Mucosa of gallbladder (tissue), 1 donor: ENCODE measurements at places on chromosomes 7 and 10. TPM values are rescaled to one million over a fixed set of nuclear protein-coding genes. Genes with fewer than 3 reads are reported as not detected.

- DNase-seq: no peak
Observed at GRCh38 chr10:128576336-128576735, 450.1 kb upstream of the MKI67 start.

GRCh38 chr7:123749537-123749857 lies 694 bp upstream of the WASL start:
- DNase-seq: no peak

DNA sequence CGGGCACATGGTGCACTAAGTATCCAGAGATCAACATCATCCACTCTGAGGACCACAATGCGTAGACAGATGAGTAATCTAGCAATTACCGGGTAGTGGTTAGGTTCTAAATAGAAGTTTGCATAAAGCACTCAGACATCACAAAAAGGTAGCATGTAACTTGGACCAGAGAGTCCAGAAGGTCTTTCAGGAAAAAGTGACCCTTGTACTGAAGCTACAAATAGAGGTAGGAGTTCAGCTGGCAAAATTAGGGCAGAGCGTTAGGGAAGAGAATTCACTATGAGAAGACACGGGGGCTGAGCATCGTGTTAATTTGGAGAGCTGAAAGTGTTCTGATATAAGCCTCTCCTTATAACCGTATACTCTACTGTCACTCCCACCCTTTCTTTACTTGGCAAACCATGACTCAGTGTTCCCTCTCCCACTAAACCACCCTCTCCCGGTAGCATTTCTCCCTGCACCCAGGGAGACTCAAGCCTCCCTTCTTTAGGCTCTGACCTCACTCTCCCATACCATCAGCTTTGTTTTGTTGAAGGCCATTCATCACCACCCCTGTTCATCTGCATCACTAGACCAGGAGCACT lies 222.2 kb upstream of the FZD1 start:
- no peak for DNase-seq

DNA sequence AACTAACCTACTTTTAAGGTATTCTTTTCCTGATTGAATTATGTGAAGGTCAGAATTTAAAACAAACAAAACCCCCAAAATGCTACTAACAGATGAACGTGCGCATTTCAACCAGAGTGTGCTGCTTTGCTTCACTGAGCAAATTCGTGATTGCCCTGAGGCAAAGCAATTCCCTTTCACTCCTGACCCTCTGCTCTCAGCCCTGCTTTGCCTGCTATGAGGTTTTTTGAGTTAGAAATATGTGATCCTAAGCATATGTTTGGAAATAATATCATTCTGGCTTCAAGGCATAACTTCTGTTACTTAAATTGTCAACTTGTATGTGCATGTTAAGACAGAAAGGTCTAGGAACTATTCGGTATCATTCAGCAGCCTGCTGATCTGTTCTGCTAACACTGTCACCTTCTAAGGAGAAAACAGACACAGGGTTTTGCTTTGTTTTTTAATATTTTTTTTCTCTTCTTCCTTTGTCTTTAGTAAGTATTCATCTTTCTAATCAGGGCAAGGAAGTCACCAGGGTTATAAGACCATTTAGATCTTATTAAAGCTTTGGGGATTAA lies 124.2 kb downstream of the GNAT3 start:
- no peak for DNase-seq

DNA sequence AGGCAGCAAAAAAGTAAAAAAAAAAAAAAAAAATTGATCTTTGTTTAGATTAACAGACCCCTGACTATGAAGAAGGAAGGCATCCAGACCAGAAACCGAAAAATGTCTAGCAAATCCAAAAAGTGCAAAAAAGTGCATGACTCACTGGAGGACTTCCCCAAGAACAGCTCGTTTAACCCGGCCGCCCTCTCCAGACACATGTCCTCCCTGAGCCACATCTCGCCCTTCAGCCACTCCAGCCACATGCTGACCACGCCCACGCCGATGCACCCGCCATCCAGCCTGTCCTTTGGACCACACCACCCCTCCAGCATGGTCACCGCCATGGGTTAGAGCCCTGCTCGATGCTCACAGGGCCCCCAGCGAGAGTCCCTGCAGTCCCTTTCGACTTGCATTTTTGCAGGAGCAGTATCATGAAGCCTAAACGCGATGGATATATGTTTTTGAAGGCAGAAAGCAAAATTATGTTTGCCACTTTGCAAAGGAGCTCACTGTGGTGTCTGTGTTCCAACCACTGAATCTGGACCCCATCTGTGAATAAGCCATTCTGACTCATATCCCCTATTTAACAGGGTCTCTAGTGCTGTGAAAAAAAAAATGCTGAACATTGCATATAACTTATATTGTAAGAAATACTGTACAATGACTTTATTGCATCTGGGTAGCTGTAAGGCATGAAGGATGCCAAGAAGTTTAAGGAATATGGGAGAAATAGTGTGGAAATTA lies 19.4 kb downstream of the GATA3 start:
- no peak for DNase-seq

- no peak for DNase-seq
Observed at GRCh38 chr10:115417585-115418265, 324.6 kb downstream of the ATRNL1 start.

CCL24 gene
- total RNA-seq: 0.92 TPM

COL17A1 gene
- total RNA-seq: 0.49 TPM

AGAP9 gene
- 10.8 TPM for total RNA-seq

LRGUK gene
- 2.4 TPM for total RNA-seq
